GM23338 (cell line): ENCODE measurements at places on chromosomes 5 and 9. TPM values are rescaled to one million over a fixed set of nuclear protein-coding genes. Genes with fewer than 3 reads are reported as not detected.

- no peak for DNase-seq
Measured at GRCh38 chr5:112776301-112776856, 38.7 kb downstream of the APC start.

DNA sequence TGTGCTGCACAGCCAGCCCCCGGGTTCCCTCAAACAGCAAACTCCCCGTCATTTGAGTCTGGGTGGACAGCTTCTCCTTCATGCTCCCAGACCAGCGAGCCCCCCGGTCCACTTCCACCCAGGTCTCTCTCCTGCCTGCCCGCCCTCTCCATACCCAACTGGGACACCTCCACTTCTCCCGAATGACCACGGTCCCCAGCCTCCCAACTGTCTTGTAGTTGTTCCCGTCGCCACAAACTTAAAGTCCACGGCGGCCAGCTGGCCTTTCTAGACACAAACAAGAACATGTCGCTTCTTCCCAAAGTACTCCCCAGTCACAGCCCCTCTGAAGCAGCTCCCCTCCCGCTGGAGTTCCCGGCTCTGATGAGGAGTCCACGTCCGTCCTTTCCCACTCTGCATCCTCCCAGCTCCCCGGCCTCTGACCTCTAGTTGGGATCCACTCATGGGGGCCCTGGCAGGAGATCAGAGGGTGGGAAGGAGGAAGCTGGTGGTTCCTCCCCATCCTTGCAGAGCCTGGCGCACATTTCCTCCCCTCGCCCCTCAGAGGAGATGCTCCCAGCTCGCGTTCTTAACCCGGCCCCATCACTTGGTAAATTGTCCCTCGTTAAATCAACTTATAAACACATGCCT is 24.1 kb upstream of the PPP1R26 start:
- DNase-seq = no peak

DNA sequence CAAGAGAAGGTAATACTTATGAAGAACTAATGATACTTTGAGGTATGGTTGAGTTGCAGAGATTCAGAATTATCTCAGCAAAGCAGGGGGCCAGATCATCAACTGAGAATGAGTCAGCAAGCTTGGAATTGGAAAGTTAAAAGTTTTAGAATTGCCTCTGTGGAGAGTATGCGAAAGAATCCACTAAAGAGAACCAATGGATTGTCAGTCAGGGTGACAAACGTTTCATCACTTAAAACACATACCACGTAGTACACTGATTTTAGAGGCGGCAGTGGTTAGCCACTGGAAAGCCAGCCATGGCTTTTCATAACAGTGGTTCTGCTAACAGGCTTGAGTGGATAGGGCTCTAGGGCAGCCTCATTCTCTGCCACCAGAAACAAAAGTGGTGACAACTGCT is 30.7 kb downstream of the AOPEP start:
- no peak for DNase-seq

DNA sequence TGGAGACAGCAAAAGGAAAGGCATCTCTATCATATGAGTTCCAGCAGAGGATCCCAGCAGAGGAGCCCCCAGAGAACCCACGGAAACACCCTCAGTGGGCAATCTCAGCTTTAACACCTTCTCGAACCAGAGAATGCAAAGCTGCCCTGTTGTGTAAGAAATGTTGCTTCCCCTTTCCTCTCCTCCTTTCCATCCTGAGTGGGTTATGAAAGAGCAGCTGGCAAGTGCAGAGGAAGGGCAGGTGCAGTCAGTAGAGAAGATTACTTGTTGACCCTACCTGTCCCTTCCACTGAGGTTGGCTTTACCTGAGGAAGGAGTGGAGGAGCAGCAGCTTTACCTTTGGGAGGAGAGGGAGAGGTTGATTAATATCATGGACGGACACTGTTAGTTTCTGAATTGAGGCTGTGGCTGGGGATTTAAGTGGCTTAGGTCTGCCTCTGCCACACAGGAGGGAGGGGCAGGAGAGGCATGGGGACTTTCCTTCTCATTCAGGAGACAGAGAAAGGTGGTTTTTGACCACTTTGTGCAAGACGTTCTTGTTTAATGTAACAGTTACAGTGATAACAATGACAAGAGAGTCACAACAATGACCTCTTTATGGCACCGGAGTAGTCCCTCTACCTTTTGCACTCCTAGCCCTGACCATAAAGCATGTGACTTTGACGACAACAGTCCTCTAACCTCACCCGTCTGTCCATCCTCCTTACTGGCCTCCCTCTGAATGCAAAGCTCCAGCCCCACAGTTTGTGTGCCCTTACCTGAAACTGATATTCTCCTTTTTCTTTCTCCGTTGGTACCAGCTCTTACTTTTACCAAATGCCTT is 254.8 kb downstream of the NSG2 start:
- no peak for DNase-seq

DNA sequence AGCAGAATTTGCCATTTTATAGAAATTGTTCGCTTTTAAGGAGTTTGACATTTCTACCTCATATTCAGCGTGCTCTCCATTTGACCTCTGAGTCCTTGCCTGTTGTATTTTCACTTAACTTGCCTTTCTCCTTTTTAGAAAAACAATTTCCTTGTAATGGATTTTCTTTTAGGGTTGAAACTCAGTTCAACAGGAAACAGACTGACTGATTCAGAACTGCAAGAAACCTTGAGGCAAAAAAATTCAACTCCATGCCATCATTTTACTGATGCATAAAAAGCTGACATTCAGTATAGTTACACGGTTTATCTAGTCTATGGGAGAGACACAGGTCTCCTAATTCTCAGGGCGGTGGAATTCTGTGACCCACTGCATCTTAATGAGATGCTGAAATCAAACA is 59.8 kb downstream of the MRPS30 start:
- no peak for DNase-seq

GRCh38 chr9:33489066-33489465 is 15.3 kb upstream of the NOL6 start:
- DNase-seq = no peak

GRCh38 chr5:73637565-73637964 is 11.6 kb downstream of the ARHGEF28 start:
- DNase-seq = no peak

DNA sequence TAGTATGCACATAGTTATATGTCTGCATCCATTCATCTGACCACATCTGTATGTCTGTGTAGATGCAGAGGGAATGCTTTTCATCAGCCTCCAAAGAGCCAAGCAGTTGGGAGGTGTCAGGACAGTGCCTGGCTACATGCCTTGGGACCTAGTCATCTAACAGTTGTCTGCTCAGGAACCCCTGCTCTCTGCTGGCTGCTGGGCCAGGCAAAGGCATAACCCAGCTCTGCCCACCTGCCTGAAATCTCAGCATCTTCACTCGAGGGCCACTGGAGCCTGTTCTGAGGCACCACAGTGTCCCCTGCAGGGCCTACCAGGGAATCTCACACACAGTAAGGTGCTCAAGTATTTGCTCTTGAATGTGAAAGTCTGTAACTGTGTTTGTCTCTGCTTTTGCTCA is 3.7 kb downstream of the C9orf50 start:
- DNase-seq = peak; percentile 70

GRCh38 chr9:134318481-134318891 is 7.8 kb upstream of the RXRA start:
- no peak for DNase-seq

GRCh38 chr5:144368556-144368955 is 197.9 kb downstream of the KCTD16 start:
- no peak for DNase-seq

DNA sequence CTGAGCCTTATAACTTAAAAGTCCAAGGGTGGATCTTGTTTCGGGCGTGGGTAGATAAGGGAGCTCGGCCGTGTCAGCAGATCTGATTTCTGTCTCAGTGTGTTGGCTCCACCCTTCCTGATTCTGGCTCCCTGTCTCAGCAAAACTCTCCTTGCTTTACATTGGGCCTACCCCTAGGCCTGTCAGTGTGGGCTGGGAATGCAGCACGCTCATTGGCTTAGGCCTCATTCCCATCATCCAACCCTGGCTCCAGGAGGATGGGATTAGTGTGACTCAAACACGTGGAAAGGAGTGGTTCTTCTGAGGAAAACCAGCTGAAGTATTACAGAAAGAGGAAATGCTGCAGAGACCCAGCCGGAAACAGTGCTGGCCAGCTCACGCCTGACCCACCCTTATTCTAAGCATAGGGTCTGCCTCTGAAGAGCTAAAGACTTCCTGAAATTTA is 59.9 kb downstream of the ZFAND5 start:
- peak; percentile 59 for DNase-seq

- DNase-seq = no peak
Measured at GRCh38 chr5:159921721-159922120, 5.4 kb downstream of the ADRA1B start.

- no peak for DNase-seq
Measured at GRCh38 chr5:31890046-31890445, 251.1 kb downstream of the PDZD2 start.

- peak; percentile 27 for DNase-seq
Measured at GRCh38 chr5:4275232-4275631, 679.6 kb downstream of the IRX1 start.

- DNase-seq = no peak
Measured at GRCh38 chr9:4086119-4087090, 213.5 kb downstream of the GLIS3 start.

- DNase-seq = peak; percentile 78
Measured at GRCh38 chr5:173328844-173329490, 753 bp upstream of the STC2 start.

DNA sequence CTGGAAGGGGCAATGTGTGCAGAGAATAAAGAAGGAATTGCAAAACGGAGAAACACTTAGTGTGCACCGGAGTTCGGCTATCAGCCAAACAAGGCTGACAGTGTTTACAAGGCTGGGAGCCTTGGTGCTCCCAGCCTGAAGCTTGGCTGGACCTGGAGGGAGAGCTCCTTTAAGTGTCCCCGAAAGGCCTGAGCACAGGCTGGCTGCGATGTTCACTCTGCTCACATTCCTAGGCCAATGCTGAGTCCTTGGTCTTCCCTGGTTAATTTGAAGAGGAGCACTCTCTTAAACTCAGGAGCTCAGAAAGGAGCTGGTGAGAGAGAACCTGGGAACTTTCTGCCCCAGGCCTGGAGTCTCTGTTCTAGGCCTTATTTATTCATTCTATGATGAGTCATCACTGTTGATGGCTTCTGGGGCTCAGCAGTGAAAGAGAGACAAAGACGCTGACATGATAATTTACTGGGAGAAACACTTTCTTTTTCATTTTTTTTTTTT is 88.6 kb upstream of the MYO10 start:
- DNase-seq = no peak

DNA sequence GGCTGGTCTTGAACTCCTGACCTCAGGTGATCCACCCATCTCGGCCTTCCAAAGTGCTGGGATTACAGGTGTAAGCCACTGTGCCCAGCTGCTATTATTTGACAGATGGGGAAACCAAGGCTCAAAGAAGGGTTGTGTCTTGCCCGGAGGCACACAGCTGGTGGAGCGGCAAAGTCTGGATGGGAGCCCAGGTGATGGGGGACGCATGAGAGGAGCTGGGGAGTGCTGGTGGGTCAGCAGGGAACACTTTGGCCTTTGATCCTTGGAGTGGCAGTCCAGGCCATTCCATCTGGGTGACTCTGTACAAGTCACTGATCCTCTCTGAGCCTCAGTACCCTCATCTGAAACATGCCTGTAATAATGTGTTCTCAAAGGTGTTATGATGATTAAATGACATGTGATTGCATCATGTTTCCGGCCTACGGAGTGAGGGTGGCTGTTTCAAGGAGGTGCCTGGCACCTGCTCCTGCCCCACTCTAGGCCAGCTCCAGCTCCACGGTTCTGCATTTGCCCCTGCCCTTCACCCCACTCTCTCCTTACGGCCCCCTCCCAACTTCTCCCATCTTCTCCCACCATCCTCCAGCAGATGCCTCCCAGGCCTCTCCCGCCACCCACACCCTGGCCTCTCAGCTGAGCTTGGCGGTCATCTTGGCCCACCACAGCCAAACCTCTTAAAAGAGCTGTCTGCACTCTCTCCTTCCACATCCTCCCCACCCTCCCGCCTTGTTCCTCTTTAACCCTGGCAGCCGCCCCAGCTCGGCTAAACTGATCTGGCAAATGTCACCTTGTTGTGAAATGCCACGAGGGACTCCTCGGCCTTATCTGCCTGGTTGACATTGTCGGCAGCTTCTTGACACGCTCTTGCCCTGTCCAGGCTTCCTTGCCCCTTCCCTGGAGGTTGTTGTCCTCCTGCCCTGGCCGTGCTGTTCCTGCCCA is 5.5 kb upstream of the DBN1 start:
- no peak for DNase-seq

- no peak for DNase-seq
Measured at GRCh38 chr5:179140293-179140692, 80.1 kb downstream of the ZNF354C start.

DNA sequence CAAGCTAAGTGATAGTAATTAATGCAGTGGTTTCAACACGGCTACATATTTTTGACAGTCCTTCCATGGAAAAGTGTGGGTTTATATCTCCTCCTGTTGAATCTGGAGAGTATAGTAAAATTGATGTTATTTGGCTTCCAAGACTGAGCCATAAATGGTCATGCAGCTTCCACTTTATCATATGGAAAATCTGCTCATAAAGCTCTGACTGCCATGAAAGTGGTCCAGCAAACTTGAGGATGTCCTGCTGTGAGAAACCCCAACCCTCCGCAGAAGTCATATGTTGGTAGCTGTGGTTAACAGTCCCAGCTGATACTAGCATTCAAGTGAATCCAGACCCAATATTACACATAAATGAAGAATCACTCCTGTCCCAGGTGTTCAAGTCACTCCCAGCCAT is 378.3 kb downstream of the KCTD16 start:
- no peak for DNase-seq

GRCh38 chr9:36878986-36879982 is 154.8 kb downstream of the PAX5 start:
- DNase-seq = no peak

DNA sequence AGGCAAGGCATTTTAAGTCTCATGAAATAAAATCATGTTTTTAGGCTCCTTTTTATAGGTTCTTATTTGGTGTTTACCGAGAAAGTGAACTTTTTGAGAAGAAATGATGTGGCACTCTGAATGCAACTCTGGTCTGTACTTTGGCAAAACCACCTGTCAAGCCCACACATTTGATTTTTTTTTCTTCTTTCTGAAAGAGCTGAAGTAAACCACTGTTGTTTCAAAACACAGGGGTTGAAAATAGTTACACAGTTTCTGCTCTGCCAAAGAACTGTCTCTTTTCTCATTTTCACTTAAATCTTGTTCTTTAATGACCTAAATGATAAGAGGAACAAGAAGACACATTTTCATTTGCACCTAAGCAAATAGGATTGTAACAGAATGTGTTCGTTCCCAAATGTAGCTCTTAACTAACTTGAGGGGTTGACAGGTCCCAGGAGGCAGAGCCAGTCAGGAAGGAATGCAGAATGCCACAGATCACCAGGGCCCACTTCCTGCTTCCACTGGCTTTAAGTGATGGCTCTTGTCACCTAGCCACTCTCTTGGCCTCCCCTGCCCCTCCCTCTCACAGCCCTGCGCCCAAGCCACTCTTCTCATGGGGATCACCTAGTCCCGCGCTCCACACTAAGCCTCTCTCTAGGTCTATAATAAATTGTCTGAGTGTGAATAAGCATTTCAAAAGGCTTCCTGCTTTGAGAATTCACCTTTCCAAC is 47.3 kb downstream of the MED27 start:
- DNase-seq = peak; percentile 55

- DNase-seq = no peak
Measured at GRCh38 chr5:54884195-54884536, 101.2 kb downstream of the ESM1 start.

PTGS1 gene
- 0.10 and 0.48 TPM in 2 replicates for polyA plus RNA-seq

ZBTB26 gene
- 2.7 and 3.0 TPM in 2 replicates for polyA plus RNA-seq

TGFBI gene
- polyA plus RNA-seq = 8.0 and 9.4 TPM in 2 replicates

PCDHA9 gene
- polyA plus RNA-seq = 1.1 and 1.6 TPM in 2 replicates

ELOVL7 gene
- polyA plus RNA-seq = 2.3 and 2.9 TPM in 2 replicates

ORM2 gene
- 0.76 and 0.90 TPM in 2 replicates for polyA plus RNA-seq

MYOZ3 gene
- 10.9 and 12.7 TPM in 2 replicates for polyA plus RNA-seq

KYAT1 gene
- 23.0 and 26.1 TPM in 2 replicates for polyA plus RNA-seq

ZNF474 gene
- polyA plus RNA-seq = not detected in 2 replicates

WNT8A gene
- polyA plus RNA-seq = not detected in 2 replicates
